ENCODE measurements at places on chromosomes 5 and 9.

GRCh38 chr5:159504106-159504856, 174.0 kb upstream of the IL12B start:
- H3K27ac ChIP-seq, result no peak overlapping the region
- no peak for DNase-seq
- no peaks in the 10 kb centered on the region for H3K27me3 ChIP-seq

DNA sequence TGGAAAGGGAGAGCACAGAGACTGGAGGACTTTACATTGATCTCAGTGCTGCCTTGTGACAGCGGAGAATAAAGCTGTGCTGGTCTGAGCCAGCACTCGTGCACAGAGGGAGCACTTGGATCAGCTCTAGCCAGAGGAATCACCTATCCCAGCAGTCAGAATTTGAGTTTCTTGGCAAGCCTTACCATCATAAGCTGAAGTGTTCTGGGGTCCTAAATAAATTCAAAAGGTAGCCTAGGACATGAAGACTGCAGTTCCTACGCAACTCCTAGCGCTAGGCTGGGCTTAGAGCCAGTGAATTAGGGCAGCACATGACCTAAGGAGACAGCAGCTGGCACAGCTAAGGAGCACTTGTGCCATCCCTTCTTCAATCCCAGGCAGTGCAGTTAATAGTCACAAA, 119.5 kb downstream of the HMHB1 start:
- H3K36me3 ChIP-seq, result no peaks in the 10 kb centered on the region
- no peaks in the 10 kb centered on the region for H3K27me3 ChIP-seq
- no peak for DNase-seq
- H3K27ac ChIP-seq, result no peak overlapping the region

GRCh38 chr9:126116351-126117157, 210.1 kb upstream of the MVB12B start:
- DNase-seq, result no peak
- H3K36me3 ChIP-seq, result no peaks in the 10 kb centered on the region
- no peaks in the 10 kb centered on the region for H3K4me1 ChIP-seq

DNA sequence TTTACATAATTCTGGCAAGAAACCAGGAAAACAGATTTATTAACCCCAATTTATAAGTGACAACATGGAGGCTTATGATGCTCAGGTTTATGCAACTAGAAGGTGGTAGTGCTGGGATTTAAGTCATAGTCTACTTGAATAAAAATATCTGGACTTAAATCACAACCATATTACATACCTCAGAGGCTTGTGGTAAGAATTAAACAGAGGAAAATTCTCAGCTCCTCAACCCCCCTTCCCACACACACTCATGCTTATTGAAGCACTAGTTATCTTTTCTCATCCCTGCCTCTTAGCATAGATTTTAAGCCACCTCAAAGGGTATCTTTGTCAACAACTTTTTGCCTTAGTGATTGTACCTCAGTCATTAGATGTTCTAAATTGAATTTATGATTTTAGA, 731.0 kb downstream of the PRELID2 start:
- no peaks in the 10 kb centered on the region for H3K36me3 ChIP-seq
- no peak for DNase-seq
- H3K4me3 ChIP-seq, result no peak overlapping the region
- no peaks in the 10 kb centered on the region for H3K4me1 ChIP-seq
- no peak overlapping the region for H3K27ac ChIP-seq

- no peak for DNase-seq
- H3K36me3 ChIP-seq, result no peaks in the 10 kb centered on the region
- no peak overlapping the region for H3K27ac ChIP-seq
- H3K27me3 ChIP-seq, result no peaks in the 10 kb centered on the region
- no peak overlapping the region for H3K4me3 ChIP-seq
Observed at GRCh38 chr9:72377041-72377440, 12.0 kb upstream of the ZFAND5 start.

Measured in RWPE2 (cell line).